Left ventricle myocardium inferior (tissue), 1 donor: ENCODE measurements at places on chromosomes 5 and 9. TPM values are rescaled to one million over a fixed set of nuclear protein-coding genes. Genes with fewer than 3 reads are reported as not detected.

- no peak overlapping the region for H3K27ac ChIP-seq
- H3K27me3 ChIP-seq = peaks cover 13% of the 10 kb centered on the region
- no peaks in the 10 kb centered on the region for H3K4me1 ChIP-seq
- H3K36me3 ChIP-seq = no peaks in the 10 kb centered on the region
- DNase-seq = no peak
- H3K4me3 ChIP-seq = no peak overlapping the region
Observed at GRCh38 chr5:9852671-9853070, 222.5 kb upstream of the TAS2R1 start.

The CDKN2A gene
- total RNA-seq = 0.30 TPM

DNA sequence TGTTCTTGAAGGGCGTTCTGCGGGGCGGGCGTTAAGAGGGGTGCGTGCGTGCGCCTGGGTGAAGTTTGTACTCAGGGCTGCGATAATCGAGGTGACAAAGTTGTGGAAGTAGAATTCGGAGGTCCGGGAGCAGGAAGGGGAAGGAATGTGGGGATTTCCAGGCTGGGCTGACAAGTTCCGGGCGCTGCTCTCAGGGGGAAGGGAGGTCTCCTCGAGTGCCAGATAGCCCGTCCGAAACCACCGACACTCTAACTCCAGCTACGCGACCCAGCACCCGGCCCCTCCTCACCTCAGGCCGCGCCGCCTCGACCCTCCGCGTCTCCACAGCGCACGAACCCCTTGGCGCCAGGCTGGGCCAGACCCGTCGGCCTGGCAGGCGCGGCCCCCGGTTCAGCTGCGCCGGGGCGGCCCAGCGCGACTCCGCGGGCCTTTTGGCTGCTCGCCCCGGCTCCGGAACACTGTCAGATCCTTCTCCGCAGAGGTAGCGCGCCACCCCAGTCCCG lies at the start of gene IL6ST:
IL6ST (minus strand) TSS at position 469 of the 503 bp plus-strand sequence. CDS start 18,685 bp downstream, outside the sequence.
- no peak for DNase-seq
- no peaks in the 10 kb centered on the region for H3K36me3 ChIP-seq
- peak within 1 kb of the TSS; percentile 98 for H3K27ac ChIP-seq
- H3K4me1 ChIP-seq = peaks cover 65% of the 10 kb centered on the region
- peak within 1 kb of the TSS; percentile 78 for H3K4me3 ChIP-seq
- H3K27me3 ChIP-seq = no peaks in the 10 kb centered on the region

DNA sequence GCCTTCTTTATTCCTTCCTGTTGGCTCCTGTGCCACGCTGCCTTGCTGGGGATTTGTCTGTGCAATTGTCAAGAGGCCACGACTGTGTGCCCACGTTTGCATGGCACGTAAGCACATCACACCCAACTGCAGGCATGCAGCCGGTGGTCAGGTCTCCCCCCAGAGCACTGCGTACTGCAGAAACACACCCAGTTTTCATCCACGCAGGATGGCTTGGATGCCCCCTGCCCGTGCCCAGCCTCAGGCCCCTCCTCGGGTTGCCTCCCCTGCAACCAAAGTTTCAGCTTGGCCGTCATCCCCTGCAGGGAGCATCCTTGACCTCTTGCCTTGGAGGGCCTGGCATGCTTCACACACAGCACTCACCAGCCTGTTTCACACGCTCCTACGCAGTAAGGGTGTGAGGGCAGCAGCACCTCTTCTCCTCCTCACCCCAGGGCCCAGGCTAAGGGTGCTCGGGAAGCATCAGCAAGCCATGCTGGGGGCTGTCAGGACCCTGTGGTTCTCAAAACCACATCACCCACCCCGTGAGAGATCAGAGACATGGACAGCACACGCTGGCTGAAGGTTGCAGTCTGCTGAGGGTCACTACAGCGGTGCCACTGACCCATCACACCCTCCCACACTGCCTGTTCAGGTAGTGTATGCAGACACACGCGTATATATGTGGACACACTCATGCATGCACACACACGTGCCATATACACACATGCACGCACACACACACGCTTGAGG lies 3.1 kb downstream of the MRPL36 start:
- H3K36me3 ChIP-seq = peaks cover 26% of the 10 kb centered on the region
- H3K27me3 ChIP-seq = no peaks in the 10 kb centered on the region
- H3K27ac ChIP-seq = no peak overlapping the region
- peaks cover 58% of the 10 kb centered on the region for H3K4me1 ChIP-seq
- H3K4me3 ChIP-seq = no peak overlapping the region
- no peak for DNase-seq

DNA sequence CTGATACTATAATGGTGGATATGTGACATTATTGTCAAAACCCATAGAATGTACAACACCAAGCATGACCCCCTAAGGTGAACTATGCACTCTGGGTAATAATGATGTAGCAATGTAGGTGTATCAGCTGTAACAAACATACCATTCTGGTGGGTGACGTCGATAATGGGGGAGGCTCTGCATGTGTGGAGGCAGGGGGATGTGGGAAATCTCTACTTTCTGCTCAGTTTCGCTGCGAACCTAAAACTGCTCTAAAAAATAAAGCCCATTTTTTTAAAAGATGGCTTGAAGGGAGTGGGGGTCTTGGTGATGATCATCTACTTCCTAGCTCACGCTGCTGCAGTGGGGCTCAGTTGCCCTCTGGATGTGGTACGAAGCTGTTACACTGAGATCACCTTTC lies 51.1 kb downstream of the RASGEF1C start:
- peaks cover 11% of the 10 kb centered on the region for H3K4me1 ChIP-seq
- H3K36me3 ChIP-seq = no peaks in the 10 kb centered on the region
- no peak for DNase-seq
- no peak overlapping the region for H3K27ac ChIP-seq
- H3K4me3 ChIP-seq = no peak overlapping the region
- peaks cover 27% of the 10 kb centered on the region for H3K27me3 ChIP-seq

- DNase-seq = peak; percentile 79
- no peaks in the 10 kb centered on the region for H3K36me3 ChIP-seq
Observed at GRCh38 chr9:89999534-90000370, 394.9 kb downstream of the GADD45G start.

The PDLIM4 gene
- total RNA-seq = 4.8 TPM

DNA sequence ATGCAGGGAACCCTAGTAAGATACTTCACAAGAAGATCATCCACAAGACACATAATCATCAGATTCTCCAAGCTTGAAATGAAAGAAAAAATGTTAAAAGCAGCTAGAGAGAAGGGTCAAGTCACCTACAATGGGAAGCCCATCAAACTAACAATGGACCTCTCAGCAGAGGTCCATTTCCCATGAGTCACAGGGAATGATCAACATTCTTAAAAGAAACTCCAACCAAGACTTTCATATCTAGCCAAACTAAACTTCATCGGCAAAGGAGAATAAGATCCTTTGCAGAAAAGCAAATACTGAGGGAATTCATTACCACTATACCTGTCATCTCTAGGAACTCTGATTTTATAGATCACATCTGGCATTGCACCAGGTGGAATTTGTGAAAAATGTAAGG lies 52.9 kb upstream of the SPATA31E1 start:
- H3K27me3 ChIP-seq = peaks cover 57% of the 10 kb centered on the region
- H3K36me3 ChIP-seq = no peaks in the 10 kb centered on the region

DNA sequence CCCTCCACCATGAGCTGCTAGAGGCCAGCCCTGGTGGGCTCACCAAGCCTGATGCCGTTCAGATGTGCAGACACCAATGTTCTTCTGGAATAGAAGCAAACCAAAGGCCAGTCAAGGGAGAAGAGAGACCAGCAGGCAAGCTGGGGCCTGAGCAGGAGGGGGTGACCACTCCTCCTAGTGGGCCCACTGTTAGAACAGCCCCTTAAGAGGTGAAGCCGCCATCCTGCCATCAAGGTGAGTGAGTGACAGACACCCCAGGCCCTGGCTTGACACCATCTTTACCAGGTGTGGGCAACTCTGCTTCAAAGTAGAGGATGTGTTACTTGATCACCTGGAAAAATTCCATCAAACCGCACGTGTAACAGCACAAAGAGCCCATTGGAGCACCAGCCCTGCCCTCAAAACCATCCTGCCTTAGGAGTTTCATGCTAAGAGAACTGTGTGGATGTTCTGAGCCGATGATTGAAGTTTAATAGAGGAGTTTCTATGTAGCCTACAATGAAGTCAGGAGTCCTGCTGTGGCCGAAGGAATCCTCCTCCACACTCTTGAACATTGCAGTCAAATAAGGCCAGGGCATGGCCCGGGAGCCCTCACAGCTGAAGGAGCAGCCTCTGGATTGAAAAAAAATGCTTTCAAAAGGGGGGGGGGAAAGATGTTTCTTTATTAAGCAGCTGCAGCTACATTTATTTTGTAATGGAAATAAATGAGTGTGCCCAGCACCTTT lies 20.8 kb downstream of the AMBP start:
- H3K27me3 ChIP-seq = peaks cover 20% of the 10 kb centered on the region
- peaks cover 17% of the 10 kb centered on the region for H3K4me1 ChIP-seq
- H3K36me3 ChIP-seq = no peaks in the 10 kb centered on the region
- H3K4me3 ChIP-seq = no peak overlapping the region
- H3K27ac ChIP-seq = no peak overlapping the region

The SPATA31A3 gene
- not detected for total RNA-seq
